NCI-H774 (cell line): ENCODE measurements at places on chromosomes 1 and 21.

- peak; percentile 42 for DNase-seq
Measured at GRCh38 chr1:227946624-227947385, 927 bp downstream of the WNT9A start.

DNA sequence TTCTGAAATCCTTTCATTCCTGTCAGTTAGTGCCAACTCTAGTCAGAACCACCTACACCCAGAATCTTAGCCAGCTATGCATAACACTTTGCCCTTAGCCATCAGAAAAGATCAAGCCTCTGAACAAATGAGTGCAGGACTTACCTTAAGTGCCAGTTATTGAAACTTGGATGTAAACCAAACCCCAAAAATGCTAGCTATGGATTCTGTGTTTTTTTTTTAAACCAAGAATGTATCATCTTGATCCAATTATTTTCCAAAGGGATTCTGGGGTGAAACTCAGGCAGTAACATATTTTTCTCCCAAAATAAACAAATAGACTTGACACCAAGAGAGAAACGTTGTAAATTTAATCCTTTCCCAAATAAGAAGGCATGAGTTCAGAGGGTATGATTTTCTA, 538.6 kb upstream of the ADAMTS5 start:
- DNase-seq: no peak

- no peak for DNase-seq
Measured at GRCh38 chr1:154607106-154607608, 829 bp downstream of the ADAR start.

- no peak for DNase-seq
Measured at GRCh38 chr1:223234170-223234514, 91.1 kb upstream of the TLR5 start.
